ENCODE measurements at places on chromosomes 7 and 10. TPM values are rescaled to one million over a fixed set of nuclear protein-coding genes. Genes with fewer than 3 reads are reported as not detected.

HTR5A gene
- not detected for total RNA-seq

MEOX2 gene
- not detected for total RNA-seq

AGR2 gene
- total RNA-seq = not detected

GPR26 gene
- not detected for total RNA-seq

NRCAM gene
- total RNA-seq = 4.6 TPM

CYCS gene
- total RNA-seq = 51.3 TPM

FASTK gene
- total RNA-seq = 119 TPM

STYXL1 gene
- 15.2 TPM for total RNA-seq

- H3K27me3 ChIP-seq = no peaks in the 10 kb centered on the region
- H3K4me1 ChIP-seq = no peaks in the 10 kb centered on the region
- H3K27ac ChIP-seq = no peak overlapping the region
- no peak for DNase-seq
- H3K36me3 ChIP-seq = peaks cover 5% of the 10 kb centered on the region
Measured at GRCh38 chr10:131911451-131911850, 10.6 kb downstream of the PPP2R2D start.

DNA sequence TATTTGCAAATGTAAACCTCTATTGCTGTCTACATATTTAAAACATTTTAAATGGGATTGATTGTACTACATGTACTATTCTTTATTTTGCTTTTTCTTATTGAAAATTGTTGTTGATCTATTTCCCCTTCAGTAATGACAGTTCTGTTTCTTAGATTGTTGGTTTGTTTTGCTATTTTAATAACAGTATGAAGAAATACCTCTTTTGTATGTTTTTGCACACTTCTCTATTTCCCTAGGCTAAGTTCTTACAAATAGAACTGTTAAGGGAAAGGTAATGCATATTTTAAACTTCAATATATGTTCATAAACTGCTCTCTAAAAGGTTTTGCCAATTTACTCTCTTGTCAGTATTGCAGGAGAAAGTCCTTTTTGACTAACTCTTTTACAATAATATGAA is 195.0 kb upstream of the PRPS1L1 start:
- H3K36me3 ChIP-seq = no peaks in the 10 kb centered on the region
- peak overlapping the region; percentile 20 for H3K27ac ChIP-seq
- H3K27me3 ChIP-seq = no peaks in the 10 kb centered on the region

DNA sequence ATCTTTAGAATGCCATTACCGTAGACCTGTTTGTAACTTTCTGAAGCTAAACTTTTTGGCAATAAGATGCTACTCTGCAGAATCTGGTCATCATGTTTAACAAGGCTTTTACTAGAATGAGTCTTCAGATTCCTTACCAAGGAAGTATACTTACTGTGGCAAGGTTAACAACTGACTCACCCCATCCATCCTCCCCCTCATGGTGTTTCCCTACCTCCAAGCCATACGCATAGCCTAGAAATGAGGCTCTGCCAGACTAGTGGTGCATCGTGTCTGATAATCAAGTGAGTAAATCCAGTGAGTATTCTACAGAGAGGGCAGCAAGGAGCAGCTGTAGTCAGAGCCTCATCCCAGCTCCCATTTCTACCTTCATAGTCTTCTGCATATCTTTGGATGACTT is 223.6 kb downstream of the IPMK start:
- H3K27me3 ChIP-seq = no peaks in the 10 kb centered on the region
- no peak overlapping the region for H3K4me3 ChIP-seq
- H3K36me3 ChIP-seq = no peaks in the 10 kb centered on the region
- H3K4me1 ChIP-seq = no peaks in the 10 kb centered on the region
- no peak for DNase-seq

GRCh38 chr7:105149827-105150226 is 135.8 kb downstream of the KMT2E start:
- H3K36me3 ChIP-seq = peaks cover 4% of the 10 kb centered on the region
- no peak overlapping the region for H3K27ac ChIP-seq
- no peak for DNase-seq
- no peak overlapping the region for H3K4me3 ChIP-seq
- no peaks in the 10 kb centered on the region for H3K27me3 ChIP-seq

- H3K4me1 ChIP-seq = no peaks in the 10 kb centered on the region
- H3K36me3 ChIP-seq = no peaks in the 10 kb centered on the region
- H3K27ac ChIP-seq = no peak overlapping the region
- no peaks in the 10 kb centered on the region for H3K27me3 ChIP-seq
Measured at GRCh38 chr10:78785066-78785465, 283.7 kb upstream of the ZMIZ1 start.

GRCh38 chr7:106012935-106013439 is 49.9 kb downstream of the CDHR3 start:
- no peak overlapping the region for H3K27ac ChIP-seq
- no peaks in the 10 kb centered on the region for H3K36me3 ChIP-seq
- DNase-seq = no peak
- H3K27me3 ChIP-seq = peaks cover 4% of the 10 kb centered on the region
- peaks cover 25% of the 10 kb centered on the region for H3K4me1 ChIP-seq

DNA sequence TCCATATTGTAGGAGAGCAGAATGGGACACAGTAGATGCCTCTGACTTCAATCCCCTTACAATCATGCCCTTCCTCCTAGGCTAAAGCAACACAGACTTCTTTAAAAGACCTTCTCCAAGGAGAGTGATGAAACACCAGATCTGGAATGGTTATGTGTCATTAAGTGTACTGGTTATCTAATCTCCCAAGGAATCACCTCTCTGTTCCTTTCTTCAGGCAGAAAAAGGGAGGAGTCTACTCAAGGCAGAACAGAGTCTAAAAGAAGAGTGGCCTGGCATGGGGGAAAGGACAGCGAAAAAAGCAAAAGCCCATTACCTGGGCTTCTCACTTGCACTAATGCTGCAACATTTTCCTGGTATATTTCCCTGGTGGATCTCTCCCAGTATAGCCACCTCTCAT is 2.9 kb downstream of the ELMO1 start:
- H3K27me3 ChIP-seq = no peaks in the 10 kb centered on the region
- peaks cover 34% of the 10 kb centered on the region for H3K4me1 ChIP-seq

GRCh38 chr7:158072991-158073730 is 514.5 kb downstream of the PTPRN2 start:
- H3K4me3 ChIP-seq = no peak overlapping the region
- no peak overlapping the region for H3K27ac ChIP-seq
- no peaks in the 10 kb centered on the region for H3K36me3 ChIP-seq
- no peak for DNase-seq
- no peaks in the 10 kb centered on the region for H3K4me1 ChIP-seq
